ENCODE measurements at places on chromosomes 11 and 22. TPM values are rescaled to one million over a fixed set of nuclear protein-coding genes. Genes with fewer than 3 reads are reported as not detected.

PANX2 gene
- 1.5 TPM for polyA plus RNA-seq

OR5B2 gene
- polyA plus RNA-seq = not detected

FOLR3 gene
- 1.9 TPM for polyA plus RNA-seq

LRRC74B gene
- polyA plus RNA-seq = 0.11 TPM

PAMR1 gene
- 5.9 TPM for polyA plus RNA-seq

GGTLC3 gene
- not detected for polyA plus RNA-seq
